Iris pigment epithelial cell (primary cell): ENCODE measurements at places on chromosomes 5 and 9.

GRCh38 chr5:2024986-2025721, 142.4 kb upstream of the IRX4 start:
- DNase-seq, result no peak

- no peak for DNase-seq
These were observed 1.9 kb downstream of the CEL start for GRCh38 chr9:133063500-133064231.

DNA sequence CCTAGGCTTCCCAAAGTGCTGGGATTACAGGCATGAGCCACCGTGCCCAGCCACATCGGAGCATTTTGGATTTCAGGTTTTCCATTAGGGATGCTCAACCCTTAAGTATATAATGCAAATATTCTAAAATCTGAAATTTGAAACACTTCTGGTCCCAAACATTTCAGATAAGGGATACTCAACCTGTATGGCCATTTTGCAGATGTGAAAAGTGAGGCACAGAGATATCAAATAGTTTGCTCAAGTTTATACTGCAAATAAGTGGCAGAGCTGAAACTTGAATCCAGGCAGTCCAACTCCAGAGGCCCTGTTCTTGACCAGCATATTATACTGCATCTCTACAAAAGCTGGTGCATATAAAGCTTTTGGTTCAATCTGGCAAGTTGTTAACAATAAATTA, 2.4 kb downstream of the WDR31 start:
- no peak for DNase-seq

DNA sequence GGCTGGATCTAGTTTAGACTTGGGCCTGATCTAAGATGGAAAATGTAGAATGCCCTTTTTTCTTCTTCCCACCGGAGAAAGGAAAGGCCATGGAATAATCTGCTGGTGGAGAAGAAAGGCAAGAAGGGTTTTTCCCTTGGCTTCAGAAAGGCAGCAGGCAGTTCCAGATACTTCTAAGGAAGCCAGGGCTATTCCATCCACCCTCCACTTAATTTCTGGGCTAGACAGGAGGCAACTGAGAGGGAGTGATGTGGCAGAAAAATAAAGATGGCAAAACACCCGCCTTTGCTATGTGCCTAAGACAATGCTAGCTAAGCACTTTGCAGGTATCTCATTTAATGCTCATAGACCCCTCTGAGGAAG, 9.9 kb downstream of the MYOZ3 start:
- no peak for DNase-seq

DNA sequence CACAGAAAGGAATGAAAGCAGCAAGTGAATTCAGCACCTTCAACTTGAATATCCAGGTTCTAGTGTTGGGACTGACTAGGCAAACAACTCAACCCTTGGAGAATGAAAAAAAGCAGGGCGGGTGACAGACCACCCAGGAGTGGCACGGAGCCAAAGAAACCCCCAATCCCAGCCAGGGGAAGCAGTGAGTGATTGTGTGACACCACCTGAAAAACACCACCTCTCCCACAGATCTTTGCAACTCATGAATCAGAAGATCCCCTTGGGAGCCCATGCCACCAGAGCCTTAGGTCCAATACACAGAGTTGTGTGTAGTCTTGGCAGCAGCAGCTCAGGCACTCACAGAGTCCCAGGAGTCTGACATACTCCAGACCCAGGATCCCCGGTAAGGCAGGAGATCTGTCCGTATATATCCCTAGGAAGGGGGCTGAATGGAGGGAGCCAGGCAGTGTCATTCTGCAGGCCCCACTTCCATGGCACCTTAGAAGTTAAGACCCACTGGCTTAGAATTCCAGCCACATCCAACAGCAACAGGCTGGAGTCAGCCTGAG, 22.1 kb upstream of the ROR2 start:
- no peak for DNase-seq

DNA sequence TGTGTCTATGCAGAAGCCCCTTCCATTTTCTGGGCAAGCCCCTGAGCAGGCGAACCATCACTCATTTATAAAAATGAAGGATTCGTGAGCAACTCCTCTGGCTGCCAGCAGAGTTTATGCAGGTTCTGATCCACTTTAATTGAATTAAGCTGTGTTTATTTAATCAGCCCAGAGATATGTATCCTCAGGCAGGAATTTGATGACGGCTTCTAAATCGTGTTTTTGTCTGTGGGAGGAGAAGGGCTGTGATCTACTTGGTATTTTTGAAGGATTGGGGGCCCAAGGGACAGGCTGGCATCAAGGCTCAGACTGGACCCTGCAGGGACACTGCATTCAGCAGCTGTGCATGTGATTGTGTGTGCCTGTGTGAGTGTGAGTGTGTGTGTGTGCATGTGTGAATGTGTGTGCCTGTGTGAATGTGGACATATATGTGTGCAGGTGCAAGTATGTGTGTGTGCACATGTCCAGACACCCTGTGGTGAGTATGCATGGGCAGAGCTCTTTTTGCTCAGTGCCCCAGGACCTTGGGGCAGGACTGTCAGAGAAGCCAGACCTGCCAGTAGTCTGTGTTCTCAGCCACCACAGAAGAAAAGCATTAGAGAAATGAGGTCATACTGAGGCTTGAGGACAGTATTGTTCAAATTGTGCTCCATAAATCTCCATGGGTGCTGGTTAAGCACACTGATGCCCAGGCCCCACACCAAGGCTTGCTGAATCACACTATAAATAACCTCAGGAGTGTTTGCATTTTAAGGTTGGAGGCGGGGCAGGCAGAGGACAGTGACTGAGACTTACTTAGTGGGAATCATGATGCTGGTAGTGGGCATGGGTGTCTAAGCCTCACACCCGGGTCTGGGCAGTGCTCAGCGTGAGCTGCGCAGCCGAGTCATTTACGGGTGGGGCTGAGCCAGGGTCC, 164.0 kb downstream of the CARTPT start:
- no peak for DNase-seq
